Neural crest cell (in vitro differentiated cells): ENCODE measurements at places on chromosomes 16 and 17.

DNA sequence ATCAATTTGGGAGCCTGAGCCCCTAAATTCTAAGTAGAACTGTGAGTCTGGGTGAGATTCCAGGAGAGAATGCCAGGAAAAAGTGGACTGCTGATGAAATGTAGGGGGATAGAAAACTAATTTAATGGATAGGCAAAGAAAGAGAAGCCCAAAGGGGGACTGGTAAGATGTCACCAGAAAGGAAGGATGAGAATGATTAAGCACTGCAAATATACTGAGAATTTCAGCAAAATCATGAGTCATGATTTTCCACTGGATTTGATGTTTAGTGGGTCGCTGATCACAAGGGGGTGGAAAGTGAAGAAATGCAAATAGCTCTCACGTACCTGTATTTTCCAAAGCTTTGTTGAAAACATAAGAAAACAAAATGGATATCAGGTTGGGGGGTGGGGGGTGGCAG lies 201.8 kb downstream of the SLC39A11 start:
- no peak for DNase-seq

DNA sequence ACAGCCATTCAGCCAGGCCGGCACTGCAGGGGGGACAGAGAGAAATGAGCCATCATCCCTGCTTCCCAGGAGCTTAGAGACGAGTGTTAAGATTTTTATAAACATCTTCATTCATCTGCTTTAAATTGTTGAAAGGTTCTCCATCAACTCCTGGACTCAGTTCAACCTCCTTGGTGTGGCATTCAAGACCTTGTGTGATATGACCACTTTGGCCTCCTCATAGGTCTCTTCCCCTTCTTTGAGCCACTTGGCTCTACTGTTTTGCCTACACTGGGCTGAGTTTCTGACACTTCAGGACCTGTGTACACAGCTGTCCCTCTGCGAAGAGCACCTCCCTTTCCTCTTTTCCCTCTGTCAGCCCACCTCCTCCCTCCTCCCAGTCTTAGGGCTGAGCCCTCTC lies 4.3 kb downstream of the DOC2B start:
- no peak for DNase-seq

- peak; percentile 12 for DNase-seq
Observed at GRCh38 chr16:75000481-75001081, 1.8 kb downstream of the ZNRF1 start.

GRCh38 chr16:72066747-72067146 lies 3.7 kb downstream of the HPR start:
- no peak for DNase-seq

GRCh38 chr16:55294931-55295342 lies 29.1 kb upstream of the IRX6 start:
- DNase-seq = no peak

- DNase-seq = no peak
Observed at GRCh38 chr16:85302848-85303353, 190.6 kb upstream of the CIBAR2 start.

GRCh38 chr16:56260378-56261160 lies 69.3 kb downstream of the GNAO1 start:
- no peak for DNase-seq

DNA sequence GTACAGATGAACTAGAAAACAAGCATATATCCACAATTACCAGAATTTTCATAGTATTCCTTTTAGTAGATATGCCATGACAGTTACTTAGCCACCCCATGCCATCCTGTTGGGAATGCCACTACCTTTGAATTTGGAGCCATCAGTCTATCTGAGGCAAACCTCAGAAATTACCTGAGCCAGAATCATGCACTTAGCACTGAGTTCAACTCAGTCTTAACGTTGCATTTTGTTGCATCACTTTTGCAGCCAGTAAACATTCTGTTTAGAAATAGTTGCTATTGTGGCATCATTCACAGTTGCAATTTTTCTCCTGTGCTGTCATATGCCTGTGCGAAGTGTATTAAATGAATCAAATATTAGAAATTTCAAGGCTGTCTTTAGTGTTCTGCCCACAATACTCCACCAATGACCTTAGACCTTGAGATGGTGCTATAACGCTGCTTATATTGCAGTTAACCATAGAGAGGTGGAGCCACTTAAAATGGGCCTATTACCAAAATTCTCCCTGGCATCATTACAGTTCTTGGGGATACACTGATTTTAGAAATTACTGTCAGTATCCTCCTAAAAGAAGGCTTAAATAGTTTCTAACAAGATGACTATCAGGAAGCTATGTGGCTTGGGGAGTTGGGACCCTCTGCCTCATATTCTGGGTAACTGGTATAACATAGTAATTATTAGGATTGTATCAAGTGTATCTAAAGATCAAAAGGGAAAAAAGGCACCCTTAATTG lies 11.1 kb downstream of the PTRH2 start:
- DNase-seq = no peak

DNA sequence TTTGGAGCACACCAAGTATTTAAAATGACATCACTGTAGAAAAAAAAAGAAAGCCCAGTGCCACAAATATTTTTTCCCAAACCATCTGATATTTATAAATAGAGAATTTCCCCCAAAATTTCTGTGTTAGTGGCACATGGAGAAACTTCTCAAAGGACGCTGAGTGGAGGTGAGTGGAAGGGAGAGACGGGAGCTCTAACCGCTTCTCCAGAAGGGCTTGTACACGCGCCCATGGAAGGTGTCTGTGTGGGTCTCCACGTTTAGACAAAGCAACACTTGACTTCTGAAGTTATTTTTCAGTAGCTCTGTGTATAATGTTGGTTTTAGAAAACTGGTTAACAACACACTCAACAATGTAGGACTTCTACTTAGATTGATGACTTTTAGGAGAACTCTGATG lies 1.0 kb downstream of the MYOCD start:
- no peak for DNase-seq

- DNase-seq = no peak
Observed at GRCh38 chr16:50626868-50627267, 54.2 kb downstream of the SNX20 start.

DNA sequence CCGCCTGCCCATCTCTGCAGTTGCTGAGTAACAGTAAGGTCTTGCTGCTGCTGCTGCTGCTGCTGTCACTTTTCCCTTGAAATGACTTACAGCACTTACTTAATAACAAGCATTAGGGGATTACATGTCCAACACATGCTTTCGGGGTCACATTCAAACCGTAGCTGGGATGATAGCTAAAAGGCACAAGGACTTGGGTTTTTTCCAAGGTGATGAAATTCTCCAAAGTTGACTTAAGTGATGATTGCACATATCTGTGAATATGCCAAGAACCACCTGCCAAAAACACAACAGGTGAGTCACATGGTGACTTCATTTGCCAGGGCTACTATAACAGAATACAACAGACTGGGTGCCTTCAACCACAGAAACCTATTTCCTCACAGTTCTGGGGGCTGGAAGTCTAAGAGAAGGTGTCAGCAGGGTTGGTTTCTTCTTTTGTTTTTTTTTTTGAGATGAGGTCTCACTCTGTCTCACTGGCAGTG lies 121.9 kb upstream of the TNRC6C start:
- DNase-seq = no peak

GRCh38 chr17:17694169-17695081 lies 13.2 kb downstream of the RAI1 start:
- peak; percentile 57 for DNase-seq

GRCh38 chr16:2777903-2778629 lies 986 bp upstream of the ELOB start:
- no peak for DNase-seq

DNA sequence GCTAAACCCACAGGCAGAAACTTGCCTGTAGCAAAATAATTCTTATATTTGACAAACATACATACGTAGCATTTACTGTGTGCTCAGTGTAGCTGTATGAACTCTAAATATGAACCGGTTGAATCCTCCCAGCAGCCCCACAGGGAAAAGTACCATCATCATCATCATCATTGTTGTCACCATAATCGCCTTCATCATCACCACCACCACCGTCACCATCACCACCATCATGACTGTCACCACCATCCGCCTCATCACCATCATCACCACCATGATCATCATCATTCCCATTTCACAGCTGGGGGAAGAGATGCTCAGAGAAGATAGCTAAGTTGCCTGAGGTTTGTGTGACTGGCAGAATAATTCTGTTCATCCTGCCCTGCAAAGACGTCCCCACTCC lies 81.7 kb downstream of the IRF8 start:
- no peak for DNase-seq

DNA sequence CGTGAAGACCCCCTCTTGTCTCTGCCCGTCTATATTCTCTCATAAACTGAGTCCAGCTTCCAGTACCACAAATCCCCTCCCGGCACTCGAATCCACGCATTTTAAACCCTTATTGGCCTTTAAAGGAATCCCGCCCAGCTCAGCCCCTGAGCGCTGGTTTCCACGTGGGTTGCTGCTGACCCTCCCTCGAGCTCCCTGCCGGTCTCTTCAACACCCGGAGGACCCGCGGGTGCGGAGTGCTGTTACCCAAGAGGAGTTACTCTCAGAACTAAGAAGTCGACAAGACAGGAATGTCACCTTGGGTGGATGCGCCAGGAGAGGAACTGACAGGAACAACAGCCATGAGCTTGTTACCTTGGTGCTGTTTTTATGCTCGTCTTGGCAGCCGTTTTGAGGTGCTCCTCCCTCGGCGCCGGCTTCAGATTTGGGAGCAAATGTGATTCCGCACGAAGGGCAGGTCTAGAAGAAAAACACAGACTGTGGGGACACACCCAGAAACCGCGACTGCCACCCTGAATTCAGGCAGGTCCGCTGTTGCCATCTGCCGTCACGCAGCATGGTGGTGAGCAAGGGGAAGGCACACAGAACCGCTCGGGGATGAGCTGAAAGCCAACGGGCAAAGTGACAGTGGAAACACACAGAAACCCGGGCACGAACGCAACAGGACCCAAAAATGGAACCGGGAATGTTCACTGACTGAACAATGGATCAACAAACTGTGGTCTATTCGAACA lies 112.7 kb upstream of the CREBBP start:
- no peak for DNase-seq

DNA sequence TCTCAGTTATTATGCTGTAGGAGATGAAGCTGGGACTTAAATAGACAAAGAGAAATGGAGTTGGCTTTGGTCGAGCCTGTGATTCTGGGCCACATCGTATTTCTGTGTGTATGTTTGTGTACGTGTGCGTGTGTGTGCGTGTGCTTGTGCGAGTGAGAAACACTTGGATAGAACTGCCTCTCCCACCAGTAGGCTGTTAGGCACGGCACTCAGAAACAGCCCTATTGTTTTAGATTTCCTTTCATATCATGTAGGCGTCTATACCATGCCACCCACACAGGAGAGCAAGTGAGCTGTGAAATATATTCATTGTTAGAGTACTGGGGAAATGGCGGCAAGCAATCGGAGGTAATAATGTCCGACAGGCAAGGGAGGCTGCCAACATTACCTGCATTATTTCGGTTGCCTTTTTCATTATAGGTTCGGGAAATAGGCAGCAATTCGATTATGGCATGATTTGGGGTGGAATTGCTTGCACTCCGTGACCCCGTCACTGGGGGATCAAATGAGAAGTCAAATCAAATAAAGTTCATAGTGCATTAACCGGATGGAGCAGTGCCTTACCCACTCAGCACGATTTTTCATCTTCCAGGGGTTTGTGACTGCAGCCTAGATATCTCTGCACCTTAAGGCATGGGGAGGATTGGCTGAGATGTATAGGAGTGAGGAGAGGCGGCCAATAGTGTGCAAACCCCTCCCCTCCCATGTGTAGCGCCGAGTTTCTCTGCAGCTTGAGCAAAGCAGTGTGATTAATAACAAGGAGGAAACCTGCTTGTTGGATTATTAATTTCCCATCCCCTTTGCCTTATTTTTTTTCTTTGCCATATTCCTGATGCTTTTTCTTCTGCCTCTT lies 89.6 kb downstream of the RBFOX1 start:
- no peak for DNase-seq

DNA sequence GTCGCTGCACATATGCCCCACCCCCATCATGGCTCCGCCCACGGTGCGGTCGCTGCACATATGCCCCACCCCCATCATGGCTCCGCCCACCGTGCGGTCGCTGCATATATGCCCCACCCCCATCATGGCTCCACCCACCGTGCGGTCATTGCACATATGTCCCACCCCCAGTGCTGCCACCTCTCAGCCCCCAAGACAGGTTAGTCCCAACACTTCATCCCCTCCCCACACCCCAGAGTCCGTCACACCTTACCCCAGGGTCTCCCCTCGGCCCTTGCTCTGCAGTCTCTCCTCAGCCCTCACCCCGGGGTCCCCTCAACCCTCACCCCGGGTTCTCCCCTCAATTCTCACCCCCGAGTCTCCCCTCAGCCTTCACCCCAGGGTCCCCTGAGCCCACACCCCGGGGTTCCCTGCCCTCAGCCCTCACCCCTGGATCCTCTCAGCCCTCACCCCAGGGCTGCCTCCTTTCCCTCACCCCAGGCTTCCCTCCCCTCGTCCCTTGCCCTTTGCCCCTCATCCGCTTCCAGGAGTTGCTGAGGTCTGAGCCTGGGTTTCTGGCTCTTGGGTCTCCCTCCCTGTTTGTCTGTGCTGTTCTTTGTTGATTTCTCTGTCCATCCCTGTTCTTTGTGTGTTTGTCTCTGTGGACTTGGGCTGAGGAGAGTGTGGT lies 25.6 kb downstream of the TPSG1 start:
- DNase-seq = no peak

- peak; percentile 67 for DNase-seq
Observed at GRCh38 chr16:31700530-31701388, 172.8 kb upstream of the ZNF267 start.

DNA sequence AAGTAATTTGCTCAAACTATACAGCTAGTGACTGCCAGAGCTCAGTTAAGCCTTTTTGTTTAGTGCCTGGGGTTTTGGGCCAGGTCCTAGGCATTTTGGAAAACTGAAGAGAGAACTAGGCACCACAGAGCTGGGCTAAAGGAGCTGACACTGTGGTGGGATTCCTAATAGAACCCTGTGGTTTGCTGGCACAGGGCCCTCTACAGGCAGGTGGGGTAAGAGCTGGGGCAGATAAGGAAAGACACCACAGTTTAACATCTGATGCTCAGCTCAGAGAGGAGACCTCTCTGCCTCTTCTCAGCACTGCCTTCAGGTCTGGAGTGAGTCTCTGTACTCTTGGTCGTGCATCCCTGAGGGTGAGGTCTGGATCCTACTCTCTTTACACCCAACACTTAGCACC lies 121.2 kb downstream of the SNX11 start:
- no peak for DNase-seq

- DNase-seq = no peak
Observed at GRCh38 chr17:74569020-74570003, 2.0 kb upstream of the CD300H start.

GRCh38 chr17:37720989-37721388 lies 23.9 kb downstream of the HNF1B start:
- DNase-seq = no peak

DNA sequence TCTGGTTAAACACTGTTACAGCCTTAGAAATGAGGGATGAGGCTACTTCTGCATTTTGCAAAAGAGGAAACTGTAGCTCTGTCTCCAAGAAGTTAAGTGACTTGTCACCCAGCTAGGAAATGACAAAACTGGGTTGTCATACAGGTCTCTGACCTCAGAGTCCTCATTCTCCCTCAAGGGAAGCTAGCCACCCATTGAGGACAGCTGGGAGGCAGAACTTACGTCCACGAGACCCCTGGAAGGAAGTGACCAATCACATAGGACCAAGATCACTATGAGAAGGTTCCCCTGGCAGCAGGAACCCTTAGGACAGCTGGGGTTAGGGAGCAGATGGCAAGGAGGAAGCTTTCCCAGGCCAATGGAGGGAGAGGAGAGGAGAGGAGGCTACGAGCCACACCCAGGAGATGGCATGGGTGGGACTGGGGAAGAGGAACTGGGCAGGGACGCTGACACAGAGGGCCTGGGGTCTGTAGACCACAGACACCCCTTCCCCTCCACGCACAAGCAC lies 11.2 kb downstream of the METTL22 start:
- DNase-seq = no peak
